Uterus (tissue), 4 donors: ENCODE measurements at places on chromosomes 7 and 10.

- DNase-seq: no peak
These were observed 17.6 kb upstream of the ORC5 start for GRCh38 chr7:104225451-104225850.

DNA sequence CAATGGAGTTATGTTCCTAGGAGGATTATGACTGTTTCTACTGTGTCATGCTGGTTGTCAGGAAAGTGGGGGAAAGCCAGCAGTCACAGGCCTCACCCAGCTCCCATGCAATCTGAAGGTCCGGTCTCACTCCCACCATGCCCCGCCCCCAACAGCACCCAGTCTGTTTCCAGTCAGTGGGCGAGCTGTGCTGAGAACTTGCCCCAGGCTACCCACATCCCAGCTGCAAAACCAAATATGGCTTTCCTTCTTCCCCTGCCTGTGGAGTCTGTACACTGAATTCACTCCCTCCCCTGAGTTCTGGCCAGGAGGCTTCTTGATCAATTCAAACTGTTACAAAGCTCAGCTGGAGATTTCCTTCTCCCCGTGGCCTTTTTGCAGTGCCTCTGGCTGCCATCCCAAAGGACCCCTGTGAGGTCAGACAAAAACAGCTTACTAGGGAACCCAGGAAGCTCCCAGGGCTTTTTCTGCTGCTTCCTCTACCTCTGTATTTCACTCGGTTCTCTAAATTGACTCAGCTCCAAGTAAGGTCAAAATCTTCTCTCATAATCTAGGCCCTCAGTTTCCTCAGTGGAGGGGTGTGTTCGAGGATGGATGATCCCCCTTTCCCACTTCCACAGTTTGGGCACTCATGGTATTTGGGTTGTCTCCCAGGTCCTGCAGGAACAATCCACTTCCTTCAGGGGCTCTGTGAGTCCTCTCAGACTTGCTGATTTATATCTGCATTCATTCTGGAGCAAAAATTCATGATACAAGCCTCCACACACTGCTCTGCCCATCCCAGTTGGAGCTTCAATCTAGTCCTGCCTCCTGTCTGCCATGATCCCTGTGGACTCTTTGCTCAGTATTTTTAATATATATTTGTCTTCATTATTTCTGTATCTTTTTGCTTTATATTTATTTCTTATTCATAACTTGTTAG, 205.5 kb downstream of the SEMA3D start:
- DNase-seq: no peak

GRCh38 chr10:100751211-100751933, 6.0 kb downstream of the PAX2 start:
- no peak for DNase-seq

GRCh38 chr10:114770009-114770408, 51.6 kb upstream of the FHIP2A start:
- no peak for DNase-seq

DNA sequence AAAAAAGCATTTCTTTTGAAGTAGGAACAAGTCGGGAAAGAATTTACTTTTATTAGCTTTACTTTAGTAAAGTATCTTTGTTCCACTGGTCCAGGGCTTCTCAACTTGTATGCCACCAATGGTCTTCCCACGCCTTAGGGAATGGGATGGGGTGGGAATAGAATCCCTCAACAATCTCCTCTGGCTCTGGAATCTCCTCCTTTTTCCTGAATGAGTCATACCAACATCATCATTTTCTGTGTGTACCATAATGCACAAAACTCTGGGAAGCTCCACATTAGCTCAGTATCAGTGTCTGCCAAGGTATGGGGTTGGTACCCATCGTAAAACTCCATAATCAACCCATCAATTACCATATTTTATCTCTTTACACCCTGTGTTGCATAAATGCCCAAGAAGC, 159.4 kb upstream of the BMPER start:
- DNase-seq: no peak

GRCh38 chr7:130901209-130901783, 167.3 kb upstream of the KLF14 start:
- peak; percentile 81 for DNase-seq

DNA sequence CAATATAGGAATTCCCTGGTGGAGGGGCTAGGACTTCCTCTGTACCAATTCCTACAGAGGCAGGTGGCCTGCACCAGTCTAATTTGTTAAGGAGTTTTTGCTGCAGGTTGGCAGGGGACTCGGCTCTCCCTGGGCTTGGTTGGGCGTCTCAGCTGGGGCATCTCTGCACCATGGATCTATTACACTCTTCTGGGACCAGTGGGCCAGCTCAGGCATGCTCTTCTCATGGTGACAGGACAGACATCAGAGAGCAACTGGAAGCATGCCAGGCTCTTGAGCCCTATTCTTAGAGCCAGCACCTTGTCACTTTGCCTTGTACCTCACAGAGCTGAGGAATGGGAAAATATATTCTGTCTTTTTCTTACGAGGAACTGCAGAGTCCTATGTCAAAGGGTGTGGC, 74.6 kb downstream of the SH2D4B start:
- no peak for DNase-seq

- DNase-seq: no peak
These were observed 42.9 kb upstream of the PSAP start for GRCh38 chr10:71893920-71894319.

DNA sequence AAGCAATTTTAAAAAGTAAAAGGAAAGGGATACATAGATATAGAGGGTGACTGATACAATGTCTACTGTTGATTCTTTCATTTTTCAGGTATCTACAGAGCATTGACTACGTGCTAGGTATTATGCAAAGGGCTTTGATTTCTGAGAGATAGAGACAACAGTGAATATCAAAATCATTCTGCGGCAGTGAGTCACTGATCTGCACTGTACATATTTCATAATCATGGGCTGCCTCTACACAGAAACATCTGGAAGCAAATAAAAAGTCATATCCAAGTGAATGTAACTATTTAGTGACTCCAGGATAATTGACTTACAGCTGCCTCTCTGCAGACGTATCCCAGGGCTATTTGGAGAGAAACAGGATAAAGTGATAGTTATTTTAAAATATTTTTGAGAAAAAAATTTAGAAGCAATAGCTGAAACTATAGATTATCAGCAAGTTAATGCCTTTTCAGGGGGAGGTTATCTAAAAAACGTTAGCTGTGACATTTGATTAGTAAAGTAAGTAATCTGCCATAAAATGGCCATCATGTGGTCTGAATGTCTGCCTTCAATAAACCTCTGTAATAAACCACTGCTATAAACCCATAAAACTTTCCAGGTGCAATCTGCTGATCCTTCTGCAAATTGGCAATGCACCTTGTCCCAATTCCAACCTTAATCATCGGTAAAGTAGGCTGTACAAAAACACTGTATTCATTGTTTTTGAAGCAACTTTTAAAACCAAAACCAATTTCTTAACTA, 43.7 kb downstream of the CPXM2 start:
- DNase-seq: no peak

- DNase-seq: no peak
These were observed 51.3 kb upstream of the FRMD4A start for GRCh38 chr10:14382022-14382421.

GRCh38 chr10:130396044-130396443, 259.9 kb downstream of the GLRX3 start:
- no peak for DNase-seq

- DNase-seq: peak; percentile 88
These were observed 144.5 kb downstream of the RNF216 start for GRCh38 chr7:5636914-5637313.

GRCh38 chr10:116465546-116465945, 37.9 kb downstream of the PNLIPRP3 start:
- no peak for DNase-seq

- no peak for DNase-seq
These were observed 27.3 kb upstream of the HERPUD2 start for GRCh38 chr7:35722054-35722849.

DNA sequence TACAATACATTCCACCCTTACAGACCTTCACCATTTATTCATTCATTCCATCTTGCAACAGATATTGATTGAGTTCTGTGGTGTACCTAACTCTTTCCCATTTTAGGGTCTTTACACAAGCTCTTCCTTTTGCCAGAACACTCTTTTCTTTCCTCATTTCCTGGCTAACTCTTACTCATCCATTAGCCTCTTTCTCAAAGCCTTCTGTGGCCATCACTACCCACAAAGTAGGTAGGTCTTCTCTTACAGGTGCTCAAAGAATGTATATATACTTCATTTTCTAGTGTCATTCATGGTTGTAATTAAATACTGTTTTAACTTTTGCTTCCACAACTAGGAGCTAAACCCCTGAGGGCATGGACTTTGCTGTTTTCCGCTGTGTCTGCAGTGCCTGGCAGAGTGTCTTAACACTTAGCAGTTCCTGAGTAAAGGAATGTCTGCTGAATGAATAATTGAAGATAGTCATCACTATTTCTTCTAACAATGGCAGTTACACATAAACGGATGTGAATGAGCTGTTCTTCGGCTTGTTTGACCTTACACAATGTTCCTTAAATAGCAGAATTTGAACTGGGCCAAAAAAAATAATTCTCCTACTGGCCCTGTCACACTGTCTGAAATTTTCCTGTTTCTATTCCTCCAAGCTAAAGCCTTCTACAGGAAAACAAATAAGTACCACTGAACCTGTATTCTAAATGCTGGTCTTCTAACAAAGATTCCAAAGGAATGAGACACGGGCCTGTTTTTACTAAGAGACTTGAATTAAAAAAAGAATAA, 15.1 kb downstream of the BCAP29 start:
- DNase-seq: no peak

GRCh38 chr7:157577061-157577460, 240.3 kb downstream of the DNAJB6 start:
- no peak for DNase-seq

DNA sequence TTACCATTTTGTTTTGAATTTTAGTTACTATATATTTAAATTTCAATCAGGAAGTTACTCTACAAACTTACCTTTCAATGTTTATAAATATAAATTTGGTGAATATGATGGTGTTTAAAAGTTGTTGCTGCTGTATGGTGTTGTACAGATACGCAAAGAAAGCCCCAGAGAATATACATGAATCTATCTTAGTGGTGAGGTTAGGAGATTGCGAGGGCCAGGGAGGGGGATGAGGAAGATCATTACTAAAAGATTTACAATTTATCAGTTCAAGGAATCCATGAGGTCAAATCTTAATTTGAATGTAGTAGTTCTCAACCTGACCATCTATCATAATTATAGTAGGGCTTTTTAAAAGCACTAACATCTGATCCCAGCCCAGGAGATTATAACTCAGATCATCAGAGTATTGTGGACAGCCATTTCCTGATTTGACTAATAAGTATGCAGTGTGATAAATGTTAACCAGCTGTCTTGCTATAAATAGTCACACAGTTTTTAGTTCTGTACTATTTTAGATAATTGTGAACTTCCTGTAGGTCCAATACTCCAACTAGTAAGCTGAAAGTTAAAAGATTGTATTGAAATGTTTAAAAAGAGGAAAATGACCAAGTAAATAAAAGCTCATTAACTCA, 23.6 kb downstream of the FAM3C start:
- no peak for DNase-seq

- DNase-seq: no peak
These were observed 155.8 kb downstream of the MLLT10 start for GRCh38 chr10:21689881-21690280.

- DNase-seq: no peak
These were observed 409.4 kb upstream of the FZD8 start for GRCh38 chr10:36051500-36051991.

DNA sequence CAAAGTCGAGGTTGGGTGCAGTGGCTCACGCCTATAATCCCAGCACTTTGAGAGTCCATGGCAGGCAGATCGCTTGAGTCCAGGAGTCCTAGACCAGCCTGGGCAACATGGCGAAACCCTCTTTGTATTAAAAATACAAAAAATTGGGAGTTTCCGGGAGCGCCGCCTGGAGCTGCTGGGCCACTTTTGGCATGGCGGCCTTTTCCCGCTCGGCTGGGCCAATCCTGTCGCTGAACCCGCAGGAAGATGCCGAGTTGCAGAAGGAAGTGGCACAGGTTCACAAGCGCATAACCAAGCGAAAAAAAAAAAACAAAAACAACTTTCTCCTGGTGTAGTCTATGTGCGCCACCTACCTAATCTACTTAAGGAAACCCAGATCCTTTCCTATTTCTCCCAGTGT, 30.9 kb upstream of the MTPAP start:
- no peak for DNase-seq

GRCh38 chr7:27652518-27652917, 10.2 kb downstream of the HIBADH start:
- DNase-seq: no peak

DNA sequence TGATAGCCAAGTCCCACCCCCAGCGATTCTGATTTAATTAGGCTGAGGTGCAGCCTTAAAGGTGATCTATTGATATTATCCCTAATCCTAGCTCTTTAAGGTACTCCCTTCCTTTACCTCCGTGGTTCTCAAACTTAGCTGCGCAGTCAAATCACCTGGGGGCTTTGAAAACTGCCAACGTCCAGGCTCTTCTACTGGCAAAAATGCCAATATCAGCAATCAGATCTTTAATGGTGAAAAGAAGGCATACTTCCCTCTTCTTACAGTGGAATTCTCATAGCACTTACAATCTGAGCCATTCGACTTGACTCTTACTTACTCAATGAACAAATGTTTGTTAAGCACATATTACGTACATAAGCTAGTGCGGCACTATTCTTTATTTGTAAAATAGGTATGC, 704 bp upstream of the SLC35B4 start:
- no peak for DNase-seq

GRCh38 chr10:128528781-128529180, 402.6 kb upstream of the MKI67 start:
- no peak for DNase-seq

GRCh38 chr10:59577984-59578383, 131.7 kb downstream of the SLC16A9 start:
- no peak for DNase-seq

DNA sequence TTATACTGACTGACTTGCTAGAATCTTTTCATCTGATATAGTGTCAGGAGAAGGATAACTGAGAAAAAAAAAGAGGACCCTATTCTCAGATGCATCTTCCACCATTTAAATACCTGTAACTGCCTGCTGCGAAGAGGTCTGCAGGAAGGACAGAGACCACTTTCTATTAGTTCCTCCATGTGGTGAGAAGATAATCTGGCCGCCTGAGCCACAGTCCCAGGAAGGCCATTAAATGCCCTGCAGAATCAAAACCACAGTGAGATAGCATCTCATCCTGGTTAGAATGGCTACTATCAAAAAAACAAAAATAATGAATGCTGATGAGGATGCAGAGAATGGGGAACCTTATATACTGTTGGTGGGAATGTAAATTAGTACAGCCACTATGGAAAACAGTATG, 19.9 kb upstream of the IFIT1B start:
- DNase-seq: no peak

DNA sequence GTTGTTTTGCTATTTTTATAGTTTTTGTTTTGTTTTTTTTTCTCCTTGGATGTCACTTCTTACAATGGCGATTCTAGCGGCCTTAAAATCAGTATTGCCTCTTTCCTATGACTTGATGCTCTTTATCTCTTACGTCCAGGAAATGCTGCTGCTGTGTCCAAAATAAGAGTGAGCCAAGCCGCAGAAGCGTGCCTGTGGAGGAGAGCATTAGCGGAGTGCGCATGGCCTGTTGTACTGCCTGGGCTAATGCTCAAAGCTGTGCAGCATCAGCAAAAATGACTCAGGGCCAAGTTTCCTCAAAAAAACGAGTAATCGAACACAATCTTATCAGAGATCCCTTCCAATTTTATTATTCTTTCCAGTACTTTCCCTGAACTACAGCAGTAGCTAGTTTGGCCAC, 18.5 kb upstream of the GAD2 start:
- DNase-seq: no peak
